ENCODE measurements at places on chromosomes 16 and 17.
A peak's percentile ranks its signal among the peaks of the same experiment; 100 is the strongest.

GRCh38 chr16:89210904-89211515, 6.5 kb upstream of the ZNF778 start:
- DNase-seq: no peak

- DNase-seq: no peak
Observed at GRCh38 chr16:86532526-86532815, 22.1 kb downstream of the FOXF1 start.

DNA sequence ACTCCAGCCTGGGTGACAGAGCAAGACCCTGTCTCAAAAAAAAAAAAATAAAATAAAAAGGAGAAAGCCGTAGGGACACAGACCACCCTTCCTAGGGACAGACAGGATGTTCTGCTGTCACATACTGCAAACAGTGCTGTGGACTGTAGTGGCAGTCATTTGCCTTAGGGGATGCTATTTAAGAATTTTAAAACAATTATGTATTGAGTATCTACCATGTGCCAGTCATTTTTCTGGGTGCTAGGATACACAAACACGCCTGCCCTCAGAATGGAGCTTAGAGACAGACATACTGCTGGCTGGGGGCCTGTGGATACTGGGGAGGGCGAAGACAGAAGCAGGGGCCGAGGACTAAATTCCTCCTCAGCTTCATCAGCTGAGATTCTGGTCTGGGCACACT, 45.5 kb downstream of the MRC2 start:
- DNase-seq: no peak

DNA sequence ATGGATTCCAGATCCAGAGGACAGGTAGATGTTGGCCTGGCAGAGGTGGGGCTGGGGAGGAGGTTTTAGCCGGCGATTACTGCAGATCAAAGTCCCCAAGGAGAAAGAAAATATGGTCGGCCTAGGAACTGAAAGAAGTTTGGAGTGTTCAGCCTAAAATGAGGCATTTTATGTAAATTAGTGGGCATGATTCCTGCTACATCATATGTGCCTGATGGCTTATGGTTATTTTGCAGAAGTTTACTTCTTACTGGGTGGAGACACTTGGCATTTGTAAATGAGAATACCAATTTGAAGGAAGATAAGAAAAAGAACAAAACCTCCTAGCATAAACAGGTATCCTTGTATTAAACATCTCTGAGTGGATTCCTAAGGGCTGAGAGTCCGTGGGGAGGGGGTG, 149.3 kb downstream of the FOXL1 start:
- no peak for DNase-seq

- no peak for DNase-seq
Observed at GRCh38 chr17:50440172-50440837, 14.3 kb downstream of the ACSF2 start.

DNA sequence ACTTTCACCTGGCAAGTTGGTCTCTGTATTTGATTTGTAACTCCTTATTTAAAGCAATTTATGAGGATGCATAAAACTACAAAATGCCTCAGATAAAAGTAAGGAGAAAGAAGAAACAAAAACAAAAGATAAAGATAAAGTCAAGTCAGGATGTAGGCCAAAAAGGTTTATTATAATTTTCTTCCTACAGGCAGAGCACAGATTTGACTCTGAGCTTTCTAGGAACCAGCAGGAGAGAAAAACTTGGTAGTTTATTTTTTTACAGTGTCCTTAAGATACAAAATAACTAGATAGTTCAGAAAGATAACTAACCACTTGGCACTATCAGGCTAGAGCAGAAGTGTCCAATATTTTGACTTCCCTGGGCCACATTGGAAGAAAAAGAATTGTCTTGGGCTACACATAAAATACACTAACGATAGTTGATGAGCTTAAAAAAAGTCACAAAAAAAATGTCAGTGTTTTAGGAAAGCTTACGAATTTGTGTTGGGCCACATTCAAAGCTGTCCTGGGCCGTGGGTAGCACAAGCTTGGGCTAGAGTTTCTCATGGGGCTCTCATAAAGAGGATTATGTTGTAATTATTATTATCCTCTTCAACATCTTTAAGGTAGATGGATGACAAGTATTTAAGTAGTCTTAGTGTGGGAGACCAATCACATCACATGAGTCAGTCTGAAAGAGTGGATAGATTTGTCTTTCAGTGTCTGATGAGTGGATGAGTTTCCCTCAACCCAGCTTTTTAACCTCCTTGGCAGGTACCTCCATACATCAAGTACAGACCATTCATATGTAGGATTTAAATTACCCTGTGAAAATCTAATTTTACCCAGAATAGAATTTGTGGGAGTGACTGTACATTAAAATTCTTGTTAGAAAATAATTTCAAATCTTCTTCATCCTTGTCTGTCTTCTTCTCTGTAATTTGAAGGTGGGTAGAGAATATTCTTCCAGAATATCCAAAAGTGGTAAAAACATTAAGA, 17.0 kb downstream of the PAFAH1B1 start:
- no peak for DNase-seq

DNA sequence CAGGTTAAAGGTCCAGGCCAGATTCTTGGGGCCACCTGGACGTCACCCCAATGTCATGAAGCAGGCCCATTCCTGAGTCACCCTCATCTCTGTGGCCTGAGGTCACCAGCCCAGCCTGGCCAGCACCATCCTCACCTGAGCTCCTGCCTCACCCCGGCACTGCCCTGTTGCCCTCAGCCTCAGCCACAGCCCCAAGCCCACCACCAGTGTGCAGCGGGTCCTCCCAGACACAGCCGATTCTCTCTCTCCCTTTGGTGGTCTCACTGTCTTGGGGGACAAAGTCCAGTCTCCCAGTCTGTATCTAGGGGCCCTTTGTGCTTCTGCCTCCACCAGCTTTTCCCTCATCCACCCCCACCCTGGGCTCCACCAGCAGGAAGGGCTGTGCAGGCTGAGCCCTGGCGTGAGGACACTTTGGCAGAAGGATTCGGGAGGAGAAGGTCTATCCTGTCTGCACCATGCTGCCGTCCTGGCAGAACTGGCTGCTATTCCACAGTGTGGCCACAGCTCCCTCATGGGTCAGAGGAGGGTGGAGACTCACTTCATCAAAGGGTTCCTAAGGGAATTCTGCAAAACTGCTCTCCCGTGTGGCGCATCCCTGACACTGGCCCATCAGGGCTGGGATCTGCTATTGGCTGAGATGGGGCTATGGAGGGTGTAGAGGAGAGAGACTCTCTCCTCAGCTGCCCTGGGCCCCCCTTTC, 64.3 kb downstream of the PRMT7 start:
- DNase-seq: peak; percentile 30

- no peak for DNase-seq
Observed at GRCh38 chr17:13646411-13646810, 44.7 kb upstream of the HS3ST3A1 start.

DNA sequence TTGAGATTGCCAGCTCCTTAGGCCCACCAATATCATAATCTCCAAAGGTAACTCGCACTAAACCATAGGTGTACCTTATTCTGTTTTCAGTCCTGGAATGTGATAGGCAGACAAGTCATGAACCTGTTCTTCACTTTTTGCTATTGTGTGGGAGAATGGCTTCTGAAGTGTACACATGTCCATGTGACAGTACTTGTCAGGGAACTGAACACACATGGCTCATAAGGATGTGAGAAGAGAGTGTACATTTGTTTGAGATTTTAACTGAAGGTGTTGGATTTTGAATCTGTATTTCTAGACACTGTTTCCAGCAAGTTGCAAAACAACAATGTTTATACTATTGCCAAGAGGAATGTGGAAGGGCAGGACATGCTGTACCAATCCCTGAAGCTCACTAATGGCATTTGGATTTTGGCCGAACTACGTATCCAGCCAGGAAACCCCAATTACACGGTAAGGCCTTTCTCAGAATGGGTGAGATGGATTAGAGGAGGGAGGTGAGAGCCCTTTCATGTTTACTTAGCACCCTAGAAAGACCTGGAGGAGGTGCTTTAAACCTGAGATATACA, 14.5 kb upstream of the RASL10B start:
- no peak for DNase-seq

- no peak for DNase-seq
Observed at GRCh38 chr17:20256144-20256543, 211.2 kb downstream of the LGALS9B start.

GRCh38 chr16:55265926-55266325, 58.1 kb upstream of the IRX6 start:
- no peak for DNase-seq

- peak; percentile 89 for DNase-seq
Observed at GRCh38 chr17:16380640-16381495, at the start of gene UBB. Gene UBB (plus strand): TSS chr17:16381091. CDS start chr17:16381908, 817 bp downstream.

- no peak for DNase-seq
Observed at GRCh38 chr17:79557276-79558090, 53.4 kb downstream of the RBFOX3 start.

DNA sequence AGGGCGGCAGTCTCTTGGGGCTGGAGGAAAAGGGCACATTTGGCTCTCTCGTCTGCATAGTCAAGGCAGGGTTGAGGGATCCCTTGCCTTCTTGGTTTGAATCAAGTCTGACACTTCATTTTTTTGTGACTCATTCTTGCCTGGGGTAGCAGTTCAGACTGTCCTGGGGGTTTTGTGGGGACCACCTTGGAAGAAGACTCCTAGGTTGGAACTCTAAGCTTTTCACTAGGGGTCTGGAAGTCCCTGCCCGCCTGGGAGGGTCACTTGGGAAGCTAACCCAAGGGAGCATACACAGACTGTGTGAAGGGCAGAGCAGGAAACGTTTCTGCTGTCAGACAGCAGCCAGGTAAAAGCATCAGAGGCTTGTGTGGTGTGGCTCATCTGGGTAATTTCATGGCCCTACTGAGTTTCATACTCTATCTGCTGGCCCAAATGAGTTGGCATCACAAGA, 11.3 kb downstream of the YPEL2 start:
- DNase-seq: no peak

- no peak for DNase-seq
Observed at GRCh38 chr16:52069866-52070265, 477.1 kb downstream of the TOX3 start.

- DNase-seq: peak; percentile 68
Observed at GRCh38 chr16:68069511-68070248, 15.5 kb upstream of the NFATC3 start.

DNA sequence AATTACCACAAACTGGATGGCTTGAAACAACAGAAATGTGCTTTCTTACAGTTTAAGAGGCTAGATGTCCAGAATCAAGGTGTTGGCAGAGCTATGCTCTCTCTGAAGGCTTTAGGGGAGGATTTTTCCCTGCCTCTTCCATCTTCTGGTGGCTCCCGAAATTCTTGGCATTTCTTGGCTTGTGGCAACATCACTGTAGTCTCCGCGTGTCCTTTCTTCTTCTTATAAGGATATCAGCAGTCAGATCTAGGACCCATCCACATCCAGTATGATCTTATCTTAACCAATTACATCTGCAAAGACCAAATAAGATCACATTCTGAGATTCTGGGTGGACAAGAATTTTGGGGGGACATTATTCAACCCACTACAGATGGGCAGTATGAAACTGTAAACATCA, 119.2 kb upstream of the PMFBP1 start:
- DNase-seq: no peak

DNA sequence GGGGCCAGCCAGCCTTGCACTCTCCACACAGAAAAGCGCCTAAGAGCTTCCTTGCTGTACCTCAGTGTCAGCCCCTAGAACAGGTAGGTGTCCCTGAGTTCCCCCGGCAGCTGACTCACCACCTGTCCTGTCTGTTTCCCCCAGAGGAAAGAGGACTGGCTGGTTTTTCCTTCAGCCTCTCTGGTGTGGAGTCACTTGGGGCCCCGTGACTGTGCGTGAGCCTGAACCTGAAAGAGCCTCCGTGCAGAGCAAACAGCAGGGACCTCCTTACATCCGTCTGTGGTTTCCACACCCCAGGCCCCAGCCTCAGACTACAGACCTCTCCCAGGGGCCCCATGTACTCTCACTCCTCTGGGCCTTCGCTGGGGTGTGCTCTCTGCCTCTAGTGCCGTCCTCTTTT, 87.8 kb downstream of the GNAO1 start:
- peak; percentile 64 for DNase-seq

DNA sequence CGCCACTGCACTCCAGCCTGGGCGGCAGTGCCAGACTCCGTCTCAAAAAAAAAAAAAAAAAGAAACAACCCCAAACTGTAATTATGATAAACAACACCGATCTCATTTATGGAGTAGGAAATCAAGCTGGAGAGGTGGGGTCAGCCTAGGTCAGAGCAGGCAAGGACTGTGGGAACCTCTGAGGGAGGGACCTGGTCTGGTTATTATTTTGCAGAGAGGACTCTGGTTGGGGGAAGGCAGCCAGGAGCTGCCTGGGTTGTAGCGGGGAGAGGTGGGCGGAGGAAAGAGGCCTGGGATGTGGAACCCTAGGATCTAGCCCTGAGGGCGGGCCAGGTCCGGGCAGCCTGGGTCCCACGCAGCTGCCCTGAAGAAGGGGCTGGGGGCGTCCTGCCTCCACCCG, 10.9 kb upstream of the HS3ST6 start:
- no peak for DNase-seq

GRCh38 chr17:74272731-74273201, 1.3 kb upstream of the DNAI2 start:
- no peak for DNase-seq

GRCh38 chr16:27703121-27703520, 153.2 kb downstream of the KATNIP start:
- DNase-seq: no peak

GRCh38 chr17:10114931-10115535, 83.4 kb downstream of the GAS7 start:
- peak; percentile 52 for DNase-seq

DNA sequence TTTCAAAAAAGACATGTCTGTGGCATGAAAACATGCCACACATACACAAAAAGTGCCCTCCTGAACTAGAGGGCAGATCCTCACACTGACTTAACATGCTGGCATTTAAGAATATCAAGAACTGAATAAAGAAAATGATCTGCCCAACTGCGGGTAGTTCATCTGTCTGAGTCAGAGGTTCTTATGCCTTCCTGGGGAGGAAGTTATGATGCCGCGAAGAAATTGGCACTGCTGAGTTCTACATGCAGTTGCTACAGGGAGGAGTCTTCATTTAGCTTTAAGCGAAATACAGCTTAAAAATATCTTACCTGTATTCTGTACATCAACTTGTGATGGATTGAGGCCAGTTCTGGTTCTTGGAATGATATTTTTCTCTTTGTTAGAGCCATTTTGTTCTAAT, 6.3 kb downstream of the ALDH3A2 start:
- no peak for DNase-seq

DNA sequence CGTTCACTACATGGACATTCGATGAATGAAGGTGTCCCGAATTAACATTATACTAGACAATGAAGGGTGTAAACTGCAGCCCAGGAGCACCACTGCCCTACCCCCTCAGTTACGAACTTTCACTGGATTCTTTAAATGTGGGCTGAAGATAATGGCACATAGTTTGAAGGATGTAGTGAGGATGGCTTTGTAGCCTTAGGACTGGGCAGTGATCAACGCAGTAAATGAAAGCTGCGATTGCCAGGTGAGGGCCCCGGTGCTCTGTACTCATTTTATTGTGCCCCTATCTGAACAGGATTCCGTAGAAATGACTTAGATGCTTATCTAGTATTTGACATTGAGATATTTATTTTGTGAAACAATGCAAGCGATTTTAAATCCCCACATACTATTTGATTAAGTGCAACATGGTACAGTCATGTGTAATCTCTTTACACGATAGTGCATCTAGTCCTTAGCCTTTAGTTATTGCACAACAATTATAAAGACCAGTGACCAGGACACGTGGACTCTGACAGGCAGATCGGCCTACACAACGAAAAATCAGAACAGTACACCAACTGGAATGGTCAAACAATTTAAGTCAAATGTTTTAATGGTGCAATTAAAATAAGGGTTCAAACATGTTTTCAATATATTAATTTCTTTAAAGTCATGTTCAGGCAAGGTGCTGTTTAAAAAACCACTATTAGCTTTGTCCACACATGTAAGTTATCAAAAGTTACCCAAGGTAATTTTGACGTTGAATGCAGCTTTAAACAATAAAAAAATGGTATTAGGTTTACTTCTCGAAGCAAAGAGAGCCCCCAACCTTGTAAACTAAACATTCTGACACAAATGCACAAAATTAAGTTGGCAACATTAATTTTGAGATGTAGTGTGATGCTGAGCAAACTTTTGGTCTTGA, 17.4 kb upstream of the ERN1 start:
- DNase-seq: no peak
